Fibroblast of skin of right biceps (primary cell): ENCODE measurements at places on chromosomes 6 and 20.

DNA sequence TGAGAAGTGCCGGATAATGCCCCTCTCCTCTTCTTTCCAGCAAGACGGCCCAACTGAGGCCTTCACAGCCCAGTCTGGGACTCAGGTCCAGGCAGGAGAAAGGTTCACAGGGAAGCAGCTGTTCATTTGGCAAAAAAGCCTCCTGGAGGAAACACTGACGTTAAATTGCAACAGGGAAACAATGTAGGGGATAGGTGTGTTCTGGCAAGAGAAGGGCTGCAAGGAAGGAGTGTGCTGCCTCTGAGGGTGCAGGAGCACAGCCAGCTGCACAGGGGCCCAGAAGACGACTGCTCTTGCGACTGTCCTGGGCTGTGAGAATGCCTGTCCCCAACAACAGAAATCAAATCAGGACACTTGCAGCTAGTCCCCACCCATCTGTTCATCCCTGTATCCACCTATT, 70.6 kb upstream of the PMEPA1 start:
- DNase-seq, result no peak

DNA sequence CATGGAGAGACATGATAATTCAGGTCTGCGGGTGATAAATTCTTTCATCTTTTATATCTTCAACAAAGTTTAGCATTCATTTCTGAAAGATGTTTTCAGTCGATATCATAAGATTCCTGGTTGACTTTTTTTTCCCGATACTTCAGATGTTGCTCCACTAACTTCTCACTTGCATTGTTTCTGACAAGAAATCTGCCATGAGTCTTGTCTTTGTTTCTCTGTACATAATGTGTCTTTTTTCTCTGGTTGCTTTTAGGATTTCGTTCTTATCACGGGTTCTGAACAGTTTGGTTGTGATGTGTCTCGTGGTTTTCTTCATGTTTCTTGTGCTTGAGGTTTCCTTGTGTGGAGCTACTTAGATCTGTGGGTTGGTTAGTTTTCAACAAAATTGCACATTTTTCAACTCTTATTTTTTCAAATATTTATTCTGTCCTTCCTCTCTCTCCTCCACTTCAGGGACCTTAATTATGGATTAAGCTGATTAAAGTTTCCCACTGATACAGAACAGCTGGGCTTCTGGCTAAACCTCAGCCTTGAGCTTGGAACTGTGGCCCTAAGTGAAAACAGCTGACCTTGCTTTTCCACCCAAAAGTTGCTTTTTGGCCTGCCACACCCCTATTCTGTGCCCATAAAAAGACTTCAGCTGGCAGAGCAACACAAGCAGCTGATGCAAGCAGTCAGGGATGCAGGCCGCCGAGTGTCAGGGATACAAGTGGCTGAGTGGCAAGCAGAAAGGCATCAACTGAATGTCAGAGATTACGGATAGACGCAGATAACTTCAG, 97.9 kb upstream of the SNX9 start:
- no peak for DNase-seq

GRCh38 chr6:44022671-44023352, 104.4 kb downstream of the MRPL14 start:
- no peak for DNase-seq

DNA sequence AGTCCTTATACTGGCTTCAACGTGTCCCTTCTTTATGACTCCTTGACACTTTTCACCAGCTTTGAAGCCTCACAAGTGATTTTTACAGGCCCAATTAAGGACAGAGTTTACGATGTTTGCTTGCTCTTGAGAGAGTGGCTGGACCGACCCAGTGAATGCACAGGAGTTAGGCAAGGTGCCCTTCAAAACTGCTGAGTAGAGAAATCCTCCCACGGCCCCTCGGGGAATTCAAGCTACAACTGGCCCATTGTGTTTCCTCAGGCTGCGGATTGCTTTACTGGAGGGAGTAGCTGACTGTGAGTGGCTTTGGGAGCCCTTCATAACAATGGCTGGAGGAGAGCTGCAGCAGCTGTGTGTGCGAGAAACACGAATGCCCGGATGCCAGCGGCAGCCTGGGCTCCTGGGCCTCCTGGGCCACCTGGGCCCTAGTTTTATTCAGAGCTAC, 50.0 kb downstream of the SGK1 start:
- no peak for DNase-seq

DNA sequence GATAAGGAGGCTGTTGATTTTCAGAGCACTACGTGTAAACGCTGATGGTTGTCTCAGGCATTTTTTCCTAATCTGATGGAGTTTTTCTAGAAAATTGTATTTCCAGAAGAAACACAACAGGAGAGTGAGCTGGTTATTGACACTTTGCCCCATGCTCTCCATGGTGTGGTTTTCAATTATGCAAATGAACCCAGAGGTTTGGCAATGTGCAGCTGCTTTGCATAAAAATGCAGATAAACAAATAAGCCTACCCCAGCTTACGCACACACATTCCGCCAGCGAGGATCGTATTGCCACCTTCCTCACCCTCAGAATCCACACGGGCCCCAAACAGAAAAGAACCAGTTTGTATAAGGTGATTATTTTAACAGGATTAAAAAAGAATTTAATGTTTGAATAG, 45.1 kb upstream of the FRMD1 start:
- no peak for DNase-seq

GRCh38 chr6:80488190-80488589, 381.7 kb downstream of the BCKDHB start:
- no peak for DNase-seq

DNA sequence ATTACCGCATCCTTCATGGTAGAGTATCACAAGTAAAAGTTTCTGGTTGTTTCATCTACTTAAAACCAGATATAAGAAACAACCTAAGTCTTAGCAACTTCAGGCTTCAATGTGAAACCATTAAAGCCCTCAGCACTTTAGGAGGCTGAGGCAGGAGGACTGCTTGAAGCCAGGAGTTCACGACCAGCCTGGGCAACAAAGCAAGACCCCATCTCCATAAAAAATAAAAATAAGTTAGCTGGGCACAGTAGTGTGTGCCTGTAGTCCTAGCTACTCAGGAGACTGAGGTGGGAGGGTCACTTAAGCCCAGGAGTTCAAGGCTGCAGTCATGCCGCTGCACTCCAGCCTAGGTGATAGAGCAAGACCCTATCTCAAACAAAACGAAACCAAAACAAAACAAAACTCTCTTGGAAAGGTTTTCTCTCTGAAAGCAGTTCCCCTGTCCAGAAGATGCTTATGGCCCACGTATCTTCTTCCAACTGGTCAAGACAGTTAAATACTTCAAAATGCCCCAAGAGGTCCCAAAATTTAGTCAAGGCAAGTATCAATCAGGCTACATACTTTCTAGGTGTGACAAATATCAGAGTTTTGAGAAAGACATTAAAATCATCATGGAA, 9.9 kb downstream of the TAF11 start:
- no peak for DNase-seq

DNA sequence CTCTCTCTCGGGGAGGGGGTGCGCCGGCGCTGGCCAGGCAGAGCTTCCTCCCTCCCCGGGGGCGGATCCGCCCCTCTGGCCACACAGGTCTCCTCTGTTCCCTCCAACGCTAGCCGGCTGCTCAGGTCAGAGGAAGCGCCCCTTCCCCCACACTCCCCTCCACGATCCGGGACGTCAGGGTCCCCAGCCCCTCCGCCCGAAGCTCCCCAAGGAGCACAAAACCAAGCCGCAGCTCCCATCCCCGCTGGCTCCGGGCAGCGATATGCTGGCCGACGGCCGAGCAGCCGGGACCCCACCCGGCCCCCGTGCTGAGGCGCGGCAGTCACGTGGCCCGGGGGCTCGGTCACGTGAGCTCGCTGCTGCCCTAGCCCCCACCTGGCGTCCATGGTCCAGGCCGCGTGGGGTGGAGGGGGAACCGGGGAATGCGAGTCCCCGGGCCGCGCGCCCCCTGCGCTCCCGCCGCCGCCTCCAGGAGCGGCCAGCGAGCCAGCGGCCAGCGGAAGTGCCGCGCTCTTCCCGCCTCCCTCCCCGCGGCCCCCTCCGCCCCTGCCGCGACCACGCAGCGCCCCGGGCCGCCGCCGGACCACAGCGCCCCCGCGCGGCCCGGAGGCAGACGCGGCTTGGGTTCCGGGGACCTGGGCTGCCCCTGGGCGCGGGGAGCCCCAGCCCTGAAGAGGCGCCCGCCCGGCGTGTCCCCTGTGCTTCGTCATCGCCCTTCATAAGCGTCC, at the start of gene SLC35B2:
Gene SLC35B2, minus strand, starts transcription at position 504 of the 728 bp plus-strand sequence. Its CDS starts 118 bp downstream, at position 386.
- peak; percentile 72 for DNase-seq

GRCh38 chr6:69868252-69868804, 2.0 kb downstream of the COL19A1 start:
- no peak for DNase-seq

DNA sequence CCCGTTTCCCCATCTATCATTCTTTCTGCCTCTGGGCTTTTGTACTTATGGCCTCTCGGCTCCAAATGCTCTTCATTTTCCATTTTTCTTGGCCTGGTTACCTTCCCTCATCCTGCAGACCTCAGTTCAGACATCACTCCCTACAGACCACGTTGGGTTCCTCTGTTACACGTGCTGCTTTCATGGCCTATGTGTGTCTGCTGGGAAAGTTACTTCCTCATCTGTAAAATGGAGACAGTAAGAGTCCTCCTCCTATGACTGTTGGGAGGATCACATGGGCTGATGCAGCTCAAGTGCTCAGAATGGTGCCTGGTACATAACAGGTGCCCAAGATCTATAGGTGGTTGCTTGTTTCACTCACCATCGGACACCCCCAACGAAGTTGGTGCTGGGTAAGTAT, 13.5 kb downstream of the KCNK17 start:
- DNase-seq, result no peak

GRCh38 chr20:37943033-37943432, 40.1 kb downstream of the VSTM2L start:
- DNase-seq, result no peak

DNA sequence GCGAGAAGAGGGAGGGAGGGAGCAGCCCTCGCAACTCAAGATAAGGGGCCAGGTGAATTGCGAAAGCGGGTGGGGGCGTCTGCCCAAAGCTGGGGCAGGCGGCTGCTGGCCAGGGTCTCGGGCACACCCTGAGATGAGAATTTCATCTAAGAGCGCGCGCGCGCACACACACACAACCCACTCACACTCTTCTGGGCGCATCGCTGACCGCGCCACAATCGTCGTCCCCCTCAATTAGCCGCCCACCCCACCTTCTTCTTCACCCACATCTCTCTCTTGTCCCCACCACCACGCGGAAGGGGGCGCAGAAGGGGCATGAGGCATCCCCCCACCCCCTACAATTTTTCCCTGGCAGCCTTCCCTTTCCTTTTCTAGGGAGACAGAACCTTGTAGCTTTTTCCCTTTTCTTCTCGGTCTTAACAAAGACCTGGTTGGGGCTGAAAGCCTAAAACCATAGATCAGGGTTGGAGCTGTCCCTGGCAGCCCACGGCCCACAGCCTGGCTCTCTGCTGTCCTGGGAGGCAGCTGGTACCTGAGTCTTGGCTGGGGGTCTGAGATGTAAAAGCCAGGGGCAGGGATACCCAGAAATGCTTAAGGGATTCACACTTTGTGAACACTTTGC, 737 bp upstream of the PTPRT start:
- no peak for DNase-seq

- DNase-seq, result no peak
These were observed 39.7 kb upstream of the PPP1R3G start for GRCh38 chr6:5045416-5045815.

GRCh38 chr6:6796818-6797217, 208.3 kb downstream of the LY86 start:
- no peak for DNase-seq

- DNase-seq, result no peak
These were observed 121.7 kb downstream of the SMOC2 start for GRCh38 chr6:168562576-168563151.

GRCh38 chr6:6516666-6517458, 71.7 kb upstream of the LY86 start:
- peak; percentile 36 for DNase-seq

- no peak for DNase-seq
These were observed 30.7 kb downstream of the ADGRG6 start for GRCh38 chr6:142332393-142333098.

- peak; percentile 34 for DNase-seq
These were observed 94.0 kb downstream of the RNGTT start for GRCh38 chr6:88869263-88870020.

DNA sequence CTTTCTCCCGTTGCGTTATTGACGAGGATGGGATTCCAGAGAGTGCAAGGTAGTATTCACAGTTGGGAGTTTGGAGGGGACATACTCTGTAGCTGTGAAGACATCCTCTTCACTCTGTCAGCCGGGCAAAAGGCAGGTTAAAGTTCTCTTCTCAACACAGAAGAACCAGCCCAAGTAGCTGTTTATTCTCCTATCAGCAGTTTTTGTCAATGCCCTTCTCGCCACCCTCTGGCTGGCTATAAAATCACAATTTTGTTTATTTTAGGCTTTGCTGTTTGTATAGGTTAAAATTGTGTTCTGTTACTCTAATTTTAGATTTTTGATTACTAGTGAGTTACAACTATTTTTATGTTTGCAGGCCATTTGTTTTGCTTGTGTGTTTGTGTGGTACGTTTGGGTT, 37.9 kb upstream of the MAS1 start:
- peak; percentile 11 for DNase-seq

DNA sequence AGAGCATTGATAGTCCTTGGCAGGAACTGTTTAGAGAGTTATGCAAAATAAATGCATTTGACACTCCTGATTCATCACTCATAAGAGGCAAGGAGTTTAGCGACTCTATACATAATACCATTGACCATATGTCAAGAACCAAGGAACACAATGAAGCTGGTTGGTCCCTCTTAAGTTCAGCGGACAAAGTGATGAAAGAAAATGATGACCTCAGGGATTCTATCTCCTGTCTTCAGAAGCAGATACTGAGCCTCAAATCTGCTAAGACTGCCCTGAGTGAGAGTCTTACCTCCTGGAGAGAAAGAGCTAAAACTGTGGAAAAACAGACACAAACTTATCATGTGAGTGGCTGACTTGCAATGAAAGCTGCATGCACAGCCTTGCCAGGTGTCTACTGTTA, 9.5 kb upstream of the NKAIN2 start:
- DNase-seq, result no peak

GRCh38 chr6:138817799-138818198, 21.9 kb downstream of the ECT2L start:
- peak; percentile 82 for DNase-seq

GRCh38 chr6:146593986-146594385, 4.8 kb upstream of the ADGB start:
- no peak for DNase-seq

DNA sequence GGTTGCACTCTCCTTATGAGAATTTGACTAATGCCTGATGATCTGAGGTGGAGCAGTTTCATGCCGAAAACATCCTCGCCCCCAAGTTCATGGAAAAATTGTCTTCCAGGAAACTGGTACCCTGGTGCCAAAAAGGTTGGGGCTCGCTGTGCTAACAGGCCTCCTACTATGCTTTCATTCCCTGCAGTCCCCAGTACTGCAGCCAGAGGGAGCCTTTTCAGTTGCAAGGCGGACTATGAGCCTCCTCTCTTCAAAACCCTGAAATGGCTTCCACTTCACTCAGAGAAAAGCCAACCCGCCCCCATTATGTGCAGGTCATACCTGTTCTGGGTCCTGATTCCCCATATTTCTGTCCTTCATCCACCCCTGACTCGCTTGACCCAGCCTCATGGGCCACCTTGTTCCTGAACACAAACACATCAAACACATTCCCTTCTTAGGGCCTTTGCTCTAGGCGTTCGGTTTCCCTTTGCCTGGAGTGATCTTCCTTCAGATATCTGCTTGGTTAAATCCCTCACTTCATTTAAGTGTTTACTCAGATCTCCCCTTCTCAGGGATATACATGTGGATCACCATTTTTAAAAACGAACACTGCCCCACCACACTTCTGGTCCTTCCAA, 173.7 kb downstream of the PHACTR1 start:
- DNase-seq, result no peak

- no peak for DNase-seq
These were observed 55.2 kb upstream of the RNF24 start for GRCh38 chr20:4070323-4071177.
